ENCODE measurements at places on chromosomes 16 and 17. TPM values are rescaled to one million over a fixed set of nuclear protein-coding genes. Genes with fewer than 3 reads are reported as not detected.

RUNDC3A gene
- total RNA-seq, result 0.42 TPM

DNA sequence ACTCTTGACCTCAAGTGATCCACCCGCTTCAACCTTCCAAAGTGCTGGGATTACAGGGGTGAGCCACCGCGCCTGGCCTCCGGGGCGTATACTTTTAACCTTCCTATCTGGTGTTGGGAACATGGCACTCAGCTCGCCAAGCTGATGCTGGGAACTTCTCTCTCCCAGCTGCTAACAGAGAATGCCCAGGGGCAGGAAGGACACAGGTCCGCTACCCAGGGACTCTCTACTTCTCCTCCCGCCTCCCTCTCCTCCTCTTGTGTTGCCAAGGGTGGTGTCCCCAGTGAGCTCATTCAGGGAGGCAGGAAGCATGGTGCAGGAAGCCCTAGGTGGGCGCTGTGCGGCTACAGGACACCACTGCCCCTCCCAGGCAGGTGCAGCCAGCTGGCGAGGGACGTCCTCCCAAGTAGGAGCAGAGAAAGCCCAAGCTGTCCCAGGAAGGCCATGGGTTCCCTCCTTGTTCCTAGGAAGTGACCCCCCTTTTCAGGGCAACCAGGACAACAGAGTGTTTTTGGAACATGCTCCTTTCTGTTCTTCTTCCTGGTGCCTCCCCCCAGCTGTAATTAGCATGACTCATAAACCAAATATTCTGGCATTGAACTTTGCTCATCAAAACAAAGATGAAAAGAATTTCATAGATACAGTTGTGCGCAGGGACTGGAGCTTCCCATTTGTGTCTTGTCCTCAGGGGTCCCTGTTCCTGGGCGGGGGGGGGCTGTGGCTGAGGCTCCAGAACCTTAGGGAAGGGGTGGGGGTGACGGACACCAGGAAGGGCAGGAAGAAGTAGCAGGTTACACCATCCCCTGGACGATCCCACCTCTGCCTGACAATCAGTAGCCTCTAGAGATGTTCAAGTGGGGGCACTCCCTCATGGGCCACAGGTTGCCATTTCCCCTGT lies 2.7 kb downstream of the C1QTNF1 start:
- no peak for DNase-seq

GRCh38 chr16:75420987-75421819 lies 12.1 kb downstream of the CFDP1 start:
- DNase-seq, result peak; percentile 76

DNA sequence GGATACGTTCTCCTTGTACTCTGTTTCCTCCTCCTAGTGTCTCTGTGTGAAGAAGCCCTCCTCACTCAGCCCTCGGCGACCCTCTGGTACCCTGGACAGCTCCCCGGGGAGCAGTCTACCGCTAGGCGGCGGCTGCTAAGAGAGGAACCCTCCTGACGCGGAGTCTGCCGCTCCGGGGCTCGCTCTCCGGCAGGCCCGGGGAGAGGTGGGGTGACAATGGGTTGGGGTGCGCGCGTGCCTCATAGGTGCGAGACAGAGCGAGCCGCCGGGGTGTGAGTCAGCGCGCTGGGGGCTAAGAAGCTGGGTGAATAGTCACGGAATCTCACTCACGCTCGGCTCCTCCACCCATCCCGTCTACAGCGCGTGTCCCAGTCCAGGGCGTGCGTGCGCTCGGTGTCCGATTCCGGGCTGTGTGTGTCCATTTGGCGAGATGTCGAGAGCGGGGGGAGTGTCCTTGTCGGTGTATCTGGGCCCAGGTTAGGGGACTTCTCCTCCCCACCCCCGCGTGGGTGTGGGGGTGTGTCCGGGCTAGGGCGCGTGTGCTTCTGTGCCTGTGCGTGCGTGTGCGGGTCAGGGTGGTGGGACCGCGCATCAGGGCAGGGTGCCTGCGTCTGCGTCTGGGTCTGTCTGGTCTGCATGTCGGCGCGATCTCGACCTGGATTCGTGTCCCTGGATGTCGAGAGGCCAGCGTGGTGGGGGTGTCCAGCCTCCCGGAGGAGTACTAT lies 577 bp upstream of the HS3ST2 start:
- DNase-seq, result peak; percentile 68

GRCh38 chr17:44502598-44503146 lies 534 bp downstream of the GPATCH8 start:
- no peak for DNase-seq

DNA sequence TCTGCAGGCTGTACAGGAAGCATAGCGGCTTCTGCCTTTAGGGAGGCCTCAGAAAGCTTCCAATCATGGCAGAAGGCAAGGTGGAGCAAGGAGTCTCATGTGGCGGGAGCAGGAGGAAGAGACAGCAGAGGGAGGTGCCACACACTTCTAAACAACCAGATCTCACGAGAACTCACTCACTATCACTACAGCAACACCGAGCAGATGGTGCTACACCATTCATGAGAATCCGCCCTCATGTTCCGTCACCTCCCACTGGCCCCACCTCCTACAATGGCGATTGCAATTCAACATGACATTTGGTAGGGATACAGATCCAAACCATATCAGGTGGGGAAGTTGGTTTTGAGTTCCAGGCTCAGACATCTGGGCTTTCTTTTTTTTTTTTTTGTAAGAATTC lies 31.9 kb upstream of the NUDT7 start:
- no peak for DNase-seq

DNA sequence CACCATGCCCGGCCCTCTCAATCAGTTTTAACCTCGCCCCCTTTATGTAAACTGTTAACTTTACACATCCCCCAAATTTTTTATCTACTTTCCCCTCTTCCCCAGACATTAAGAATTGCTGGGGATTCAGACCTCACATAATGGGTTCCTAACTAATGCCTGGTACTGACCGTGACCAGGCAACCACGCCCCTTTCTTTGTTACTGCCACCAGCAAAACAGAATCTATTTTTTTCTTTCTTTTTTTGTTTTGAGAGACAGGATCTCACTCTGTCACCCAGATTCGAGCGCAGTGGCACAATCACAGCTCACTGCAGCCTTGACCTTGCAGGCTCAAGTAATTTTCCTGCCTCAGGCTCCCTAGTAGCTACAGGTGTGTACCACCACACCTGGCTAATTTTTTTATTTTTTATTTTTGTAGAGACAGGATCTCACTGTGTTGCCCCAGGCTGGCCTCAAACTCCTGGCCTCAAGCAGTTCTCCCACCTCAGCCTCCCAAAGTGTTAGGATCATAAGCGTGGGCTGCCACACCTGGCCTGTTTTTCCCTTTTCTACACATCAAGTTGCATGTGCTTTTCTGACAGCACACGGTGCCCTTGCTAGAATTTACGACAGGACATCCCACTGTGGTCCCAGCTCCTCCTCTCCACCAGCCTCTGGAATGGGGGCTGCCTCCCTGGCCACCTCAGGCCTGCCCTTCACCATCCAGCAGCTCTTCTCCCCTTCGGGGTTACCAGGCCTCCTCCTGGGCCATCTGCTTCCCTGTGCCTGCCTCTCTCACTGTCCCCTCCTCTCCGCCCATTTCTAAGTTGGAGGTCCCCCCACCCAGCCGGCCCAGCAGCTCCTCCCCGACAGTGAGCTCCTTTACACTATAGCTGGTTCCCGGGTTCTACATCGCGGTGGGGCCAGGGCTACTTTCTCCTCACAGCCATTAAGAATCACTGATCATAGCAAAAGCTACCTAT lies 10.8 kb downstream of the CPNE2 start:
- DNase-seq, result no peak

DNA sequence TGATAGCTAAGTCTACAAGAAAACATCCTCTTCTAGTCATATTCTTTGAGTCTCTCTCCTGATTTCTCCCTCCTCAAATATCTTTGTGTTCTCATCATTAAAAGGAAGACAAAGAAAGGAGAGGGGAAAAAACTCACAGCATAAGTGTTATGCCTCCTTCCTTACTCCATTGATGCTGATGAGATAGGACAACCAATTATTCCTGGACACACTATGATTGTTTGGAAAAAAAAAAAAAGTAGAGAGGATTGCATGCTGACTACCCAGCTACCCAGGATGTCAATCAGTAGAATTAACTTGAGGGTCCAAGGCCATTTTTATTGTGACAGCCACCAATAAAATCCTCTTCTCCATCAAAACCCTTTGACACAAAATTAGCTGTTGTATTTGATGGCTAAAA lies 299.1 kb upstream of the CDH8 start:
- no peak for DNase-seq

All from activated CD4-positive, alpha-beta T cell treated with anti-CD3 and anti-CD28 coated beads, Interleukin-2, amount 10 ng/mL, durations not matched to agents 24 days and 14 days (primary cell).